Stimulated activated naive CD8-positive, alpha-beta T cell treated with anti-CD3 and anti-CD28 coated beads, Interleukin-15, amount 100 ng/mL, for 72 hours (primary cell): ENCODE measurements at places on chromosomes 4 and X.

- no peak for DNase-seq
Measured at GRCh38 chr4:111693758-111694157, 451.5 kb upstream of the FAM241A start.

GRCh38 chrX:79728421-79728820, 286.1 kb upstream of the TBX22 start:
- no peak for DNase-seq

DNA sequence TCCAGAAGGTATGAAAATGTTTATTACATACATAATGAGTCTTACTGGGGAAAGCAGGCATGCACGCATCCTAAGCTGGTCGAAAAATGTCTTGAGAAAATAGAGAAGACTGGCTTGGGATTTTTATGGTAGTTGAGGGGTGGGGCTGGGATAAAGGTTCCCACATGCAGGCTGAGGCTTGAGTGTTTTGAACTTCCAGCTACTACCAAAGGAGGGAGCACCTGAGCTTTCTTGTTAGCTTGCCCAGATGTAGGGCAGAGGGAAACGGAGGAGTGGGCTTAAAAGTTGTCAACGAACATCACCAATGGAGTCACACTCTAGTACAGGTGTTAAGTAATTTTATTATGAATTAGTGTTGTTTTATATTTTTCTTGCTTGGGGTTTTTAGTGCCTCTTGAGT, 39.6 kb upstream of the SRPX start:
- no peak for DNase-seq

DNA sequence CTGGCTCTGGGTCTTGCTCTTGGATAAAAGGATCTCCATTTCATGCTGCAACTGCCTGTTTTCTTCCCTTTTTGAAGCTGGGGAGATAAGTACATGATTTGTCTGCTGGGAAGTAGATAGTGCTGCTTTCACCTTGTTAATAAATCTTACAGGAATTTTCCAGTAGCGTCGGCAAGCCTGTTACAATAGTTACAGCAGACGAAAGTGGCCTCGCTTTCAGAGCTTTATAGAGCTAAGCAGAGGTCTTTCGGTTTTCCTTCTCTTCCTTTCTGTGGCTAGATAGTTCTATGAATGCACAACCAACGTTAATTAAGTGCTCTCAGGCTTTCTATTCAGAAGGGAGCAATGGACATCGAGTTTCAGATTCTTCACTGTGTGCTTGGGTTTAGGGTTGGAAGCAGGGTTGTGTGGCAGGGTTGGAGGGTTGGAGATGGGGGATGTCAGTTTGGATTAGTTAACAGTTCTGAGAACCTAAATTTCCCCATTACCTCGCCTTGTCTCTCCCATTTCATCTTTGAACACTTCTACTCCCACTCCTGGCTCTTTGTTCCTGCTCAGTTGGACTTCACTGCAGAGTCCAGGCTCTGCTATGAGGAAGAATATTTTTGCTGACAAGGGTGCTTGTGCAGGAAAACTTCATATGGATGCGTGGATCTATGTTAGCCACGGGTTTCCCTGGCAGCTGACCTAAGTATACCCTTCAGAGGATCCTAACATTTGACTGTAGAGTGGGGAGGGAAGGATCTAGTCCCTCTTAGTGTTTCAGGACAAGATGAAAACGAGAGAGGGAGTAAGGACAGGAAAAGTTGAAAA, 237.9 kb downstream of the ARHGAP10 start:
- no peak for DNase-seq

GRCh38 chr4:107497054-107497453, 223.0 kb downstream of the PAPSS1 start:
- DNase-seq, result no peak

DNA sequence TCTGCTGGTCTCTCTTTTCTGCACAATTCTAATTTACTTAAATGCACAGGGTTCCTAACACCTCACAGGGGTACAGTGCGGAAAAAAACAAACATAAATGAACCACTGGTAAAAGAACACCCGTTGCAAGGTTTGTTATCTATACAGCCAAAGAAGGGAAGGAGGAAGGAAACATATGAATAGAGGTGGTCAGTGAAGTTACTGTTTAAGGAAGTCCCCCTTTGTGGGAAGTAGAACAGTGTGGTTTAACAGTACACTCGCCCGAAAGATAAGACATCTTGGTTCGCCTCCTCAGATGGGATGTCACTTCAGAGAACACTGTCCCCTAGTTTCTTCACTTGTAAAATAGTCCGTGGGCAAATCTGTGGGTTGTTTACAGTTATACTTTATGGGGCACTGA, 57.5 kb downstream of the TEC start:
- no peak for DNase-seq

- no peak for DNase-seq
Measured at GRCh38 chr4:1793940-1794808, 1.1 kb downstream of the FGFR3 start.
